ENCODE measurements at places on chromosomes 3 and 15. TPM values are rescaled to one million over a fixed set of nuclear protein-coding genes. Genes with fewer than 3 reads are reported as not detected.

TRNT1 gene
- 29.6 TPM for total RNA-seq

CPLX3 gene
- not detected for total RNA-seq

NGRN gene
- total RNA-seq, result 135 TPM

GOLGA6D gene
- not detected for total RNA-seq

CHST14 gene
- 16.6 TPM for total RNA-seq

ALDH1A2 gene
- not detected for total RNA-seq

ZNF502 gene
- 5.7 TPM for total RNA-seq

SOX14 gene
- total RNA-seq, result not detected

CD276 gene
- 24.7 TPM for total RNA-seq

FOXL2NB gene
- total RNA-seq, result 7.2 TPM

MAN2A2 gene
- total RNA-seq, result 8.2 TPM

CSTA gene
- not detected for total RNA-seq

GOLGB1 gene
- total RNA-seq, result 20.7 TPM

CD200 gene
- not detected for total RNA-seq

LINGO1 gene
- not detected for total RNA-seq

GOLGA6L9 gene
- 2.0 TPM for total RNA-seq

BTLA gene
- total RNA-seq, result not detected

RASL12 gene
- 1.6 TPM for total RNA-seq

SCN5A gene
- 0.17 TPM for total RNA-seq

NR2E3 gene
- total RNA-seq, result not detected

SMAD6 gene
- 9.0 TPM for total RNA-seq

MST1 gene
- 3.2 TPM for total RNA-seq

ZCWPW2 gene
- not detected for total RNA-seq

CHRD gene
- total RNA-seq, result 0.11 TPM

LIPC gene
- total RNA-seq, result 1.5 TPM

MINAR1 gene
- 1.3 TPM for total RNA-seq

RBP2 gene
- total RNA-seq, result not detected

ZBBX gene
- total RNA-seq, result not detected

COL6A5 gene
- total RNA-seq, result under 0.01 TPM

GOLGA6L4 gene
- total RNA-seq, result under 0.01 TPM

ESYT3 gene
- 0.68 TPM for total RNA-seq

CMTM7 gene
- total RNA-seq, result 12.4 TPM

IGSF10 gene
- total RNA-seq, result not detected

MORC1 gene
- total RNA-seq, result not detected

GPR27 gene
- 5.0 TPM for total RNA-seq

TTLL13 gene
- 0.06 TPM for total RNA-seq

NR2F2 gene
- 14.1 TPM for total RNA-seq

CLDN11 gene
- total RNA-seq, result 15.8 TPM

CATSPER2 gene
- 2.3 TPM for total RNA-seq

CLDND1 gene
- total RNA-seq, result 258 TPM

Data from Daoy (cell line).